ENCODE measurements at places on chromosomes 7 and 10.
A peak's percentile ranks its signal among the peaks of the same experiment; 100 is the strongest.

DNA sequence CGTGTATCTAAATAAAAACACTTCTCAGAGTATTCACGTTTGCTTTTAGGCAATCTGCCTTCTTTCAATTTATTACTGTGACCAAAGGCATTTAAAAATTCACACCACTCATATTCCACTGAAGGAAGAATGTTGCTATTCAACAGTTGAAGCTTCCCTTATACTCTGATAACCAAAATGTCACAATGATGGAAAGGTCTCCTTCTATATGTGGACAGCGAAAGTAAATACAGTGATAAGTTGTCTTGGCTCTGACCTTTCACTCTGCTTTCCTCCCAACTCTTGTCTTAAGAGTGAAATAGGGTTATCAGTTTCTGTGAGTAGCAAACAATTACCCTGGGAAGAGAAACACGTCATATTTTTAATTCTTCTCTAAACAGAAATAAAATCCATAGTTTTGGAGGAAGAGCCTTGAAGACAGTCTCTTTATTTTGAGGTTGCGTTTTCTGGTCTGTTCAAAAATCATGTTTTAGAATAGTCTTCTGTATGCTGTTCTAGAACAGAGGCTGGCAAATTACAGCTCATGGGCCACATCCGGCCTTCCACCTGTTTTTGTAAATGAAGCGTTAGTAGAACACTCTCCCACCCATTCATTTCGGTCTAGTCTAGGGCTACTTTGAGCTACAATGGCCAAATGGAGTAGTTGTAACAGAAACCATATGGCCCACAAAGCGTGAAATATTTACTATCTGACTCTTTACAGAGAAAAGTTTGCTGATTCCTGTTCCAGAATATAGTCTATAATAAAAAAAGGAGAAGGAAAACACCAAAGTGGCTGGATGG, 41.3 kb downstream of the ETV1 start:
- DNase-seq = no peak

GRCh38 chr10:109454691-109455090, 468.6 kb downstream of the XPNPEP1 start:
- DNase-seq = no peak

DNA sequence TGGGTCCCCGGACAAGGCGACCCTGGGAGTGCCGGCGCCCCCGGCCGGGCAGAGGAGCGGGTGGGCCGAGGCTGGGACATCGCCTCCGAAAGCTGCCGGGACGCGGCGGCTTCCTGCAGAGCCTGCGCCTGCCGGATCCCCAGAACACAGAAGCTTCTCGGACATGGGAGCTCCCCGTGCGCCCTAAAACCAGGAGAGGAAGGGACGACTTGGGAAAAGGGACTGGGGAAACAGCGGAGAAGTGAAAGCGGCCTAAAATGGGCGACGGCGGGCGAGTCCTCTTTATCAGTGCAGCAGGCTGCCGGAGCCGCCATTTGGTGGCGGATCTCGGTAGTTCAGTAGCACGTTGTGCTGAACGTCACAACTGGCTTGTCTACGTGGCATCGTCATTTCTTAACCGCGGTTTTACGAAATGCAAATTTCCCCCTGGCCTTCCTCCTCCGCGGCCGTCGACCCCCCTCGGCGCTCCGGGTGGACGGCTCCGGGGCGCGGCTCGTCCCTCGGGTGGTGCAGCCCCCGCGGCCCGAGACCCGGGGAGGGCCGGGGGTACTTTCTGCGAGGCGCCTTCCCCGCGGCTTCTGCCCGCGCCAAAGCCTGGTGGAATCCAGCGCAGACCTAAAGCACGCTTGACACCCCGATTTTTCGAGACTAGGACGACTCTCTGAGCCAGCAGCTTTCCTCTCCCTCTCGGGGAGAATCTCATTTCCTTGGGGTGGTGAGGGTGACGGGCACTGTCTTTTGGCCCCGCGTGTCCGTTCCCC, 9.9 kb upstream of the SPAG6 start:
- peak; percentile 48 for DNase-seq

DNA sequence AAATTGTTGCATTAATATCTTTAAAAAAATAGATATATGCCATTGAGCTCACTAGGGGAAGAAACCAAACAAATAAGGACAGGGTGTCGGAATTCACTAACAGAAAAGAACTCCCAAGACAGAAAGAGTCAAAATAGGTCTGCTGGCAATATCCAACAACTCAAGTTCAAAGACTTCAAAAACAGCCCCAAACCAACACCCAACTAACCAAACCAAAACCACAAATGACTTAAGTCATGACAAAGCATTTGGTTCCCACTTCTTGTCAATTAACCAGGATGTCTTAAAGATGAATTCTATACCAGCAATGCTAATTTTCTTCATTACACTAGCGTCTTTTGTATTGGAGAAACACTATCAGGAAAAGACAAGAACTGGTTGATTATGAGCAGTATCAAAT, 249.0 kb upstream of the PLXNA4 start:
- DNase-seq = no peak

GRCh38 chr10:26700884-26701630, 3.6 kb downstream of the PDSS1 start:
- no peak for DNase-seq

- no peak for DNase-seq
Observed at GRCh38 chr10:55734112-55734511, 626.9 kb downstream of the ZWINT start.

GRCh38 chr10:70459061-70459773, 17.7 kb upstream of the NODAL start:
- no peak for DNase-seq

- DNase-seq = no peak
Observed at GRCh38 chr10:88150339-88150738, 286.9 kb downstream of the PTEN start.

DNA sequence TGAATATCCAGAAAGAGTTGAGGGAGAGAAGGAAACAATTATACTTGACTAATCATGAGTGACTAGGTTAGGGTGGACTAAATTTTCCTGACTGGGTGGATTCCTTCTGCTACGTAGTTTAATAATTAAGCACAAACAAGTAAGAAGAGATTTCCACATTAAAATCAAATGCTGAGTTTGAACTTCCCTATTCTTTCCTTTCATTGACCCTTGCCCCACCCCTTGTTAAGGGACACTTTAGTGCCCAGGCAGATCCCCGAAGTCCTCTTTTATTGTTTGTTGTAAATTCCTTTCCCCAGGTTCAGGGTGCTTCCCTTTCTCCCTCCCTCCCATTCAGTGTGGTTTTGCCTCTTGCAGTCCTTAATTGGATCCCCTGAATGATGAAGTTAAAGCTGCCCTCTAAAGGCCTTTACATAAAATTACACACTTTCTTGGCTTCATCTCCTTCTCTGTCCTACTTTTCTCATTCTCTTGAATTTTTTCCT, 8.8 kb upstream of the SPAM1 start:
- no peak for DNase-seq

DNA sequence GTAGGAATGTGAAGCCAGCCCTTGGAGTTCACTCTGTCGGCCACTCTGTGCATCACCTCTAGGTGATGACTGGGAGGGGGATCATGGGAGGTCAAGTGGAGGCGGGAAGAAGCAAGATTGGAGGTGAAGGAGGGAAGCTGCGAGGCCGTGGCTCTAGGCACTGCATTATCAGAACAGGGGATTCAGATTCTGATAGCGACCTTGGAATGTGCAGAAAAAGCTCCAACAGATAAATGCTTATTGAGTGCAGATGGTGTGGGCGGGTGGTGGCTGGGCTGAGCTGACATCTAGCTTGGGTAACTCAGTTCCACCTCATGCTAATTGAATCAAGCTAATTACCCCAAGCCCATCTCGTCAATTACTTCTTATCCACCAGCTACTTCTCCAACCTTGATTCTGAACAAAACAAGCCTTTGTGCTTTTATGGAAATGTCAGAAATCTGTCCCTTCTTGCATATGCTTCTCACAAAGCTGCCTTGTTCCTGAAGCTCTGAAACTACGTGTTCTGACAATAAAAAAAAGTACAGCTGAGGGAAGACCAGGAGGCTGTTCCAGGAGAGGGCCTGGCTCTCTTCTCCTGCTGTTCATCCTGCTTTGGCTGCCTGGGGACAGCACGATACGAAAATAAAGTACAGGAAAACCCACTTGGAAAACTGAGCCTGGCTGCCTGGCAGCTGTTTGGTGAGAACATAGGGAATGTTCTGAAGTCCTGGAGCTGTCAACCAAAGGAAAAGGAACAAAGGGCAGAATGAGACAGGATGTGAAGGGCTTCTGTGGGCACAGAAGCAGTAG, 27.5 kb downstream of the STRA8 start:
- no peak for DNase-seq

GRCh38 chr10:89332123-89332633, 4.4 kb downstream of the IFIT3 start:
- DNase-seq = peak; percentile 30

- DNase-seq = no peak
Observed at GRCh38 chr7:128344431-128344774, 695 bp upstream of the RBM28 start.

- DNase-seq = no peak
Observed at GRCh38 chr10:127945341-127945758, 38.4 kb downstream of the PTPRE start.

- no peak for DNase-seq
Observed at GRCh38 chr10:101063548-101064414, 2.0 kb downstream of the KAZALD1 start.

- DNase-seq = no peak
Observed at GRCh38 chr7:85659364-85659763, 472.5 kb upstream of the SEMA3D start.

GRCh38 chr10:97780841-97781617, 9.2 kb upstream of the SFRP5 start:
- DNase-seq = no peak

DNA sequence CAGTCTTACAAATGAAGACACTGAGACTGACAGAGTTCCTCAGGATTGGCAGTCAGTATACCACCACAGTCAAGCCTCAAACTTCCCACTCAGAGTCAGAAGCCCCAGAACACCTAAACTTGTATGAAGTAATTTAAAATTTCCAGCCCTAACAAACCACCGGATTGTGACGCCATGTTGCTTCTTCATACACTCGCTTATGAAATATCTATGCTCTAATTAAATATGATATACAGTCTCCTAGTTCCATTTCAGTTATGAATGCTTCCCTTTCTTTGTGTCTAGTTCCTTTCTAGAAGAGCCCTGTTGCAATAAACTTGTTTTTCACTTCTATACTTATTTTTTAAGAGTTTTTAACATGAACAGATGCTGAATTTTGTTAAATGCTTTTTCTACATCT, 172.0 kb upstream of the NOBOX start:
- no peak for DNase-seq

GRCh38 chr10:69303632-69304051, 25.3 kb downstream of the HK1 start:
- no peak for DNase-seq

DNA sequence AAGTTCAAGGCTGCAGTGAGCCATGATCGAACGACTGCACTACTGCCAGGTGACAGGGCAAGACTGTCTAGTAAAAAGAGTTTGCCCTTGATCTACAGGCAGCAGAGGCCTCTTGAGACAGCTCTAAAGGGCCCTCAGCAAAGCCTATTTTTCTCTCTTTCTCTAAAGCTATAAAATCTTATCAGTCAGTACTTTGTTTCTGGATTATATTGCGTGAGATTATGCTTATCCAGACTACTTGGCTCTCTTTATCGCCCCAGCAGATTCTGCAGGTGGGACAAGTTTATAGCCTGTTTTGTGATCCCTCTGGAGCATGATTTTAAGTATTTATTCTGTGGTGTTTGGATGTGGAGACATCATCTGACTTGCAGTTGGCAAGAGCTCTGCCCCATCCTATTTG, 2.7 kb downstream of the RPP38 start:
- DNase-seq = no peak

DNA sequence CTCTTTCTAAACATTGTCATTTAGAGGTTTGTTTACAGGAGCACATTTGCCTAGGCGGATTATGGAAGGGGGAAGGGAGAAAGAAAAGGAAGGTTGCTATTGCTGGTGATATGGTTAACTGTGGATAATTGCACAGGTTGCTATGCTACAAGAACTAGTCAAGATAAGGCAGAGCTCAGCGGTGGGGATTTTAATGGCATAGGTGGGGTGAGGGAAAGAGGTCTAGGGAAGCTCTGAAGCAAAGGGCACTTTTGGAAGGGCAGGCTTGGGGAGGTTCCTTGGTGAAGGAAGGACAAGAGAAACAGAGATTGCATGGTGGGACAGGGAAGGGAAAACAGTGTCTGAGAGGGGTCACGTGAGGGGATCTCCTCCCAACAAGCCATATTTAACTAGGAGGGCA, 19.5 kb downstream of the HYAL4 start:
- DNase-seq = no peak

DNA sequence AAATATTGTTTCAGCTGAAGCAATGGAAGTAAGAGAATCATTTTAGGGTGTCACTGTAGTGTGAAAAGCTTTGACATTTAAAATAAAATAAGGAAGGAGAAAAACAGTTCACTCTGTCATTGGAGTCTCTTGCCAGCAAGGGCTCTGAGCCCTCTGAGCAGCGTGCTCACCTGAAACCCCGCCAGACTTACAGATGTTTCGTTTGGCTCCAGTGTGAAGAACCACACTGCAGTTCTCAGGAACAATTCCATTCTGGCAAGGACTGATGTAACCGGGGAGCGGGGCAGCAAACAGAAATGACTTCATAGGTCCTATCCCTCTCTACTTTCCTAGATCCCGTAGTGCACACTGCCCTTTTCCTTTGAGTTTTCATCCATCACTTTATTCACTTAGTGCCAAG, 164.3 kb downstream of the CELF2 start:
- DNase-seq = no peak

DNA sequence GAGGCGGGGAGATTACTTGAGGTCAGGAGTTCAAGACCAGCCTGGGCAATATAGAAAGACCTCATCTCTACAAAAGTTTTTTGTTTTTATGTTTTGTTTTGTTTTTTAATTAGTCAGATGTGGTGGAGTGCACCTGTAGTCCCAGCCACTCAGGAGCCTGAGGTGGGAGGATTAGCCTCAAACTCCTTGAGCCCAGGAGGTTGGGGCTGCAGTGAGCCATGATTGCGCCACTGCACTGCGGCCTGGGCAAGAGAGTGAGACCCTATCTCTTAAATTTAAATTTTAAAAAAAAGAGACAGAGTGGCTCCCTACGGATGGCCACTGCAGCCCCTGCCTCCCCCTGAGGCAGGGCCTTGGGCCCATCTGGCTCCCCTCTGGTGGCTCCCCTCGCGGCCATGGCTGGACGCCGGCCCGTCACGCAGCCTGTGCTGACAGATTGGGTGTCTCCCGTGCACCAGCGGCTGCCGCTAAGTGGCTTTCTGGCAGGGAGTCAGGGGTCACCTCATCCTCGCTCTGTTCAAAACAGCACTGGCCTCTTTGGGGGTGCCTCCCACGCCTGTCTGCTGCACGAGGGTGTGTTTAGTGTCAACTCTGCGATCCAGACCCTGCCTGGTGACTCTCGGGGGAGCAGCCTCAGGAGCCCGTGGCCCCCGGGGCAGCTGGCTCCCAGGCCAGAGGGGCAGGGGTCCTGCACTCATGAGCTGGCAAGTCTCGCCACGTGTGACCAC, 44.4 kb upstream of the ELN start:
- no peak for DNase-seq

GRCh38 chr7:31835471-31835870, 148.5 kb downstream of the PPP1R17 start:
- DNase-seq = no peak

Data from activated T-helper 2 cell treated with anti-CD3 and anti-CD28 coated beads, Interferon-gamma antibody, Interleukin-2, Interleukin-4, amounts not matched to agents 10 μg/mL and 5 μg/mL and 100 μg/mL, durations not matched to agents 14 hours and 24 hours and 36 hours (primary cell).